ENCODE measurements at places on chromosomes 2 and 18. TPM values are rescaled to one million over a fixed set of nuclear protein-coding genes. Genes with fewer than 3 reads are reported as not detected.

LYPD6B gene
- total RNA-seq = not detected

KRTCAP3 gene
- 0.49 TPM for total RNA-seq

SERPINB12 gene
- not detected for total RNA-seq

MC2R gene
- total RNA-seq = not detected

SULT6B1 gene
- total RNA-seq = not detected

AQP12A gene
- not detected for total RNA-seq

NYAP2 gene
- not detected for total RNA-seq

C2orf66 gene
- total RNA-seq = 0.06 TPM

GCG gene
- not detected for total RNA-seq

FOXD4L1 gene
- 0.06 TPM for total RNA-seq

GPR55 gene
- not detected for total RNA-seq

COL5A2 gene
- 28.2 TPM for total RNA-seq

THSD7B gene
- total RNA-seq = not detected

STK39 gene
- total RNA-seq = 3.0 TPM

WNT10A gene
- not detected for total RNA-seq

DNAH7 gene
- 0.06 TPM for total RNA-seq

GPAT2 gene
- 11.3 TPM for total RNA-seq

UGT1A10 gene
- total RNA-seq = not detected

SP140 gene
- total RNA-seq = not detected

DNAJC10 gene
- total RNA-seq = 70.7 TPM

NAB1 gene
- 49.8 TPM for total RNA-seq
